HuH-7.5 (cell line): ENCODE measurements at places on chromosomes 4 and X.

DNA sequence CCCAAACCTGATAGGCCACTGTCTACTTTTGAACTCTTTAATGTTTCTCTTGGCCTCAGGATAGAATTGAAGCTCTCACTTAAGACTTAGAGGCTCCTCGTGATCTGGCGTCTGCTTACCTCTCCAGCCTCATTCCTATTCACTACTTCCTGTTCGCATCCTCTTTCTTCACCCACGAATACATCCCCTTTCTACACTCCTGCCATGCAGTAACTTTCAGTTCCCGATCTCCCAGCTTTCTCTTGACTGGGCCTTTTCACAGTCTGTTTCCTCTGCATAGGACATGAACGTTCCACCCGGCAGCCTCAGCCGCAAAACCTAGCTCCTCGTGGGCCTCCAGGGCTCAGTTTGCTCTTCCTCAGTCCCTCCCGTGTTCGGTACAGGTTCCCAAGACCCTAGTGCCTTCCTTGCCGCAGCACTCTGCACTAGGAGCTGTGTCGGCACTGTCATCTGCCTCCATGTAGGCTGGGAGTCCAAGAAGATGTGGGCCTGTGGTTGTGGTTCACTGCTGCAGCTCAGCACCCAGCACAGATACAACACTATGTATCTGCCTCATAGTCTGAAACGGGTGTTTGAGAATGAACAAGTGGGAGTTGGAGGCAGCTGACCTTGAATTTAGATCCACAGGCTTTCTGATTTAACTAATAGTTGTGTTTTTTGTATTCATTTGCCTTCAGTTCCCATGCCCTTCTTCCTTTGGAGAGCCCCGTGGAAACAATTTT, 15.8 kb downstream of the RPL39 start:
- no peak for DNase-seq

- no peak for DNase-seq
These were observed 73.8 kb downstream of the CD38 start for GRCh38 chr4:15851969-15852368.

- DNase-seq, result no peak
These were observed 25.2 kb upstream of the NPFFR2 start for GRCh38 chr4:72006586-72006985.

- no peak for DNase-seq
These were observed 248.2 kb downstream of the PARM1 start for GRCh38 chr4:75180790-75181776.

- no peak for DNase-seq
These were observed 670.3 kb upstream of the FAM241A start for GRCh38 chr4:111475001-111475400.

GRCh38 chr4:5157791-5158770, 106.8 kb downstream of the STK32B start:
- no peak for DNase-seq

GRCh38 chr4:6271206-6271605, 1.6 kb downstream of the WFS1 start:
- DNase-seq, result no peak

GRCh38 chr4:158681629-158682028, 9.5 kb downstream of the ETFDH start:
- DNase-seq, result no peak

- DNase-seq, result no peak
These were observed 49.4 kb upstream of the PRR32 start for GRCh38 chrX:126770179-126770578.

GRCh38 chrX:38975368-38975942, 174.2 kb downstream of the MID1IP1 start:
- no peak for DNase-seq

DNA sequence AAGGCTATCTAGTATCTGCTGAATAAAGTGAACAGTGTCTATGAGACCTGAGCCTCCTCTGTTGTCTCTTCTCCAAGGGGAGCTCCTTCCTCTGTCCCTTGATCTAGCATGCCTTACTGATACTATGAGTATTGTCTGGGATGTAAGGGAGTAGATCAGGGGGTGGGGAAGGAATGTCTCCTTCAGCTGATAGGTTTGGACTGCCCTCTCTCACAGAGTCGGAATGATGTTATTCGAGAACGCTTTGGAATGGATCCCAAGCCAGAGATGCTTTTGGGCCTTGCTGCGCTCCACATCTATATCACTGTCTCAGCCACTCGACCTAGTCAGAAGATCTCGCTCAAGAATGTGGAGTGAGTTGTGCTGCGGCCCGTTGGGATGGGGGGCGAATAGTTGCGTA, 68.3 kb upstream of the PRPS1 start:
- no peak for DNase-seq

DNA sequence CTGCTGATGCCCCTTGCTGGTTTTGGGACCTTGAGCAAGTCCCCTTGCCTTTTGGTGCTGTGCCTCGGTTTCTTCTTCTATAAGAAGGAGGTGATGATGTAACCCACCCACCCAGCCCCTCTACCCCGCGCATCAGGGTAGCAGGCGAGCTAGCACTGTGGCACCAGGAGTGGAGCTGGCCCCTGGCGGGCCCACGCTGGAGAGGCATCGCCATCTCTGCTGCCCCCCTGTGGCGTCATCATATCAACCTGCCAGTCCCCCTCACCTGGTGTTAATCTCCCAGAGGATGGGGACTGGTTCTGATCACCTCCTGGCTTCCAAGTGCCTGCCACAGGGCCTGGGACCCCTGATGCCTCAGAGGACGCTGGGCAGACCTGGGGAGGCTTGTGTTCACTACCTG, 6.3 kb upstream of the SORCS2 start:
- peak; percentile 82 for DNase-seq

DNA sequence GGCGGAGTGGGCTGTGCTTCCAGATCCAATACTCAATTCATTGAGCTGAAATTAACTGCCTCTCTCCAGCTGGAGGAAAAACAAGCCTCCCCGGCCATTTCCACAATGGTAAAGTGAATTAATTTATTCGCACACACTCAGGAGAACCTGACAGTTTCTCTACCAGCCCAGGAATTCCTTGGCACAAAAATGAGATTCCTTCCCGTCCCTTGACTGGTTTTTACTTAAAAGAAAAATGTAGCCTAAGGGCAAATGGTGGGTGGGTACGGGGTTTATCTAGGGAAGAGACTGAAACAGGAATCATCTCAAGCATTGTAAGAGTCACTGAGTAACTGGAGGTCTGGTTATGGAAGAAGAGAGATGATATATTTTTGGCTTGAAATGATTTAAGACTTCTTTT, 102.7 kb downstream of the VCX3A start:
- DNase-seq, result no peak

DNA sequence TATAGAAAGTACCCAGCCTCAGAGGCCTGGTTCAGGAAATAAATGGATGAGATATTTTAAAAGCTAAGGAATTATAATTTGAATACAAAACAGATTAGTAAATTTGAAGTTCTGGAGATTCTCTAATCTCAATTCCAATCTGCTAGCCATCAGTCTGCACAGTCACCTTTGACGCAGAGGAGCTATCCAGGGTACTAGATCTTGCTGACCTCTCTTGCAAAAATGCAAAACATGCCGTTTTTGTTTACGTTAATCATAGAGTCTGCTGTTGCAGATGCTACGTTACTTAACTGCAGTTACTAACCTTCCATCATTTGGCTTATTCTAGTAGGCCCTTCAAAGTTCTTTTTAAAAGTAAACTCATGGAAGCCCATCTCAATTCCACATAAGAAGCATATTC, 10.4 kb downstream of the CCSER1 start:
- DNase-seq, result no peak

- DNase-seq, result no peak
These were observed 21.5 kb downstream of the FHDC1 start for GRCh38 chr4:152957437-152958171.

DNA sequence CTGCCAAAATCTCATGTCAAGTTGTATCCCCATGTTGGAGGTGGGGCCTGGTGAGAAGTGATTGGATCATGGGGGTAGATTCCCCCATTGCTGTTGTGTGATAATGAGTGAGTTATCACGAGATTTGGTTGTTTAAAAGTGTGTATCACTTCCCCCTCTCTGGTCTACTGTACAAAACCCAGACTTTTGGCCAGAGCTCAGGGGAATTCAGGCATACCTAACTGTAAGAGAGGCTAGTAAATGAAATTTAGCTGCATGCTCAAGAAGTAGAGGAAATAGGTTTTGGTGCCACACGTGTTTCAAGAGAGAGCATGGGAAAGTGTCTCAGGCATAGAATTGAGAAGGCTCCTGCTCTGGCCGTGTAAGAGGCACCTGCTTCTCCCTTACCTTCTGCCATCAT, 190.5 kb upstream of the GALNTL6 start:
- no peak for DNase-seq

GRCh38 chr4:141340458-141340857, 119.8 kb downstream of the ZNF330 start:
- no peak for DNase-seq

DNA sequence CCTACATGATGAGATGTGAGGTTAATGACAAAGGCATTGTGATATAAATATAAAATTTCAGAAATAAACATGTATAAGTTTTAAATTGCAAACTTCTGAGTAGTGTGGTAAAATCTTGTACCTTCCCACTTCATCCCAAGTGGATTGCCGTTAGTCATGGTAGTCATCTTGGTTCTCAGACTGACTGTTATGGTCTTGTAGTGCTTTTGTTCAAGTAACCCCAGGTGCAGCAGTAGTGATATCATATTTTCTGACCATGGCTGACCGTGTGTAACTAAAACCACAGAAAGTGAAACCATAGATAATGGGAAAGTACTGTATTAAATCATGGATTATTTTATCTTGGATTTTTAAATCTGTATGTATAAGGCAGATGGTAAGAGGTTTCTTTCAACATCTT, 74.8 kb upstream of the SLIT2 start:
- no peak for DNase-seq

GRCh38 chrX:17443556-17443955, 68.6 kb downstream of the NHS start:
- no peak for DNase-seq

GRCh38 chr4:48184882-48185281, 50.8 kb upstream of the TXK start:
- no peak for DNase-seq

- DNase-seq, result no peak
These were observed 208.1 kb upstream of the ADGRL3 start for GRCh38 chr4:60992037-60992436.

DNA sequence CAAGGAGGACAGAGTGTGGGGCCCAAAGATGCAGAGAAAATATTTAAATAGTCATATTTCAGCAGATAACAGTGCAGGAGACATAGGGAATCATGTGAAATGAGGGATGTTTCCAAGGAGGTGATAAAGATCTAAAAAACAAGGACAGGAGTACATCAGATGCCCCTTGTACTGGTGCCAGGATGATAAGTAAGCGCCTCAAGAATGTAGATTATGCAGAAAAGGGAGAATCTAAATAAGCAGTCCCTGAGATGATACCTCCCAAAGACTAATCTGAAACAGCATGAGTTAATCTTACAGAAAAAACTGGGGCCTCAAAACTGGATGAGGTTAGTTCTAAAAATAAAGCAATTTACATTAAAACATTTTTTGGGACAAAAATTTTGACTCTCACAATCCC, 136.1 kb upstream of the WDFY3 start:
- DNase-seq, result no peak

GRCh38 chrX:78653118-78653822, 5.9 kb downstream of the RTL3 start:
- DNase-seq, result no peak

DNA sequence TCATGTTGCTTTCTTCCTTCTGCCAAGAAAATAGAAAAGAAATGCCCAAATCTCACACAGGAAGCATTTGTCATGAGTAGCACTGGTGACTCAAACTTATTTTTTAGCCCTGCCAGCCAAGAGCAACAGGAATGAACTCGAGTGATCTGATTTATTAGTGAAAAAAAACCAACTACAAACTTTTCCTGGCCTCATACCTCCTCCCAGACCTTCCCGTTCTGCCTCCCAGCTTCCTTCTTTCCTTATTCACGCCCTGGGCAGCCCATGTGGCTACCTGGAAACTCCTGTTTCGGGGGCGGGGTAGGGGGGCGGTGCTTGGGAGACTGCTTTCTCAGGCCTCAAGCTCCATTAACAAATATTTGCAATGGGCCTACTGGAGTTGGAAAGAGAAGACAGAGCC, 178.5 kb downstream of the NHS start:
- DNase-seq, result no peak

DNA sequence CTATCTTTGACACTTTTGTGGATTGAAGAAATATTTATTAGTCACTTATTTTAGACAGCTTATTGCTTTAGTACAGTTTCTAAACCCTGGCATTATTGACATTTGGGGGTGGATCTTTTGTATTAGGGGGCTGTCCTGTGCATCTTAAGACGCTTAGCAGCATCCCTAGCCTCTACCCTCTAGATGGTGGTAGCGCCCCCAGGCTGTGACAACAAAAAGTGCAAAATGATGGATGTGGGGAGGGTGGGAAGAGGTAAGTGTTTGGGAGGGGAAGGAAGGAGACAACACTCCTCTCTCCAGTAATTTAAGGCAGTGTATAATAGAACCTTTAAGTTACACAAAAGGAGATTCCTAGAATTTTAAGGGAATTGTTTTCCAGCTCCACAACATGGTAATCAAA, 1210.6 kb downstream of the C4orf33 start:
- DNase-seq, result no peak

DNA sequence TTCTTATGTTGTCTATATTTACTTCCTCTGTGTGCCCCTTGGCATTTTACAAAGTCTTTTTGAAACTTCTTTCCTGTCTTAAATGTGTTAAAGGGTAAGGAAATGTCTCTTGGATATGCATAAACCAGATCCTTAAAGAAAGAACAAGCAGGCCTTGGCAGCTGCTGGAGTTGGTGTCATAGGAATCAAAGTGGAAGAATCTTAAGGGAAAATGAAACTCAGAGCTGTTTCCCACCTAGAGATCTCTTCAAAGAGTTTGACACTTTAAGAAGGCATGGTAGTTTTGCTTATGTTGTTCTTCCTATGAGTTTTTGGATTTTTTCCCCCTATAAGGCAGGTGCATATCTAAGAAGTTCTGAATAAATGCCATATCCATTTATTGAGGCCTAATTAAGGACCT, 37.0 kb upstream of the CWH43 start:
- DNase-seq, result no peak

DNA sequence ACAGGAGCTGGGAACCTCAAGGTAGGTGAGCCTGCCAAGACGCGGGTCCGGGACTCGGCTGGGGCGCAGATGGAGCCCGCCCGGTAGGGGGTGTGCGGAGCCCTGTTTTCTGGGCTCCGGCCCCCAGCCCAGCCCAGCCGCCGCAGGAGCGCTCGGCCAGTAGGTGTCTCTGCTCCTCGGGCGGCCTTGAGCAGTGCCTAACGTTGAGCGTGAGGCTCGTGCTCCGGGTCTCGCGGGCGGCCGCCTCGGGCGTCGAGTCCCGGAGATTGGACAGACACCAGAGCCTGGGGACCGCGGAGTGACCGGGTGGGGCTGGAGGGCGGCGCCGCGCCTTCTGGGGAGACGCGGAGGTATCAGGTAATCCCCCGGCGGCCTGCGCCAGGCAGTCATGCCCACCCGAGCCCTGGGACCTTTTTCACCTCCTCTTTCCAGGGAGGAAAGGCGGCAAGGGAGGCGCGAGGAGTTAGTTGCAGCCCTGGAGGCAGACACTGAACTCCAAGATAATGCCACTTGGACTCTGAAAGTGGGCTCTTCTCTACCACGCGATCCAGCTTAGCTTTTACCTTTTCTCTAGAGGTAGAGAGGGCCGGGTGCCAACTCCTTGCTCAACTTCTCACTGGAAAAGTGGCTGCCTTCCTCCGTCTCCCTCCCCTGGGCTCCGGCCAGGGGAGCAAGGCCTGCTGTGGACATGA, 14.5 kb upstream of the FGG start:
- peak; percentile 51 for DNase-seq

GRCh38 chrX:103927030-103927429, 35.4 kb upstream of the TMSB15B start:
- no peak for DNase-seq

GRCh38 chr4:26029568-26030131, 115.6 kb downstream of the SMIM20 start:
- DNase-seq, result no peak

GRCh38 chr4:153204728-153205648, 745 bp downstream of the TRIM2 start:
- DNase-seq, result no peak
